ENCODE measurements at places on chromosomes 1 and 21.

- peak; percentile 5 for DNase-seq
Measured at GRCh38 chr1:65420590-65421350, at the start of the genes LEPR and LEPROT. Gene LEPR (plus strand): TSS chr1:65420668. CDS start chr1:65565566, 144,898 bp downstream. Gene LEPROT (plus strand): TSS chr1:65420668. CDS start chr1:65420725, 57 bp downstream.

DNA sequence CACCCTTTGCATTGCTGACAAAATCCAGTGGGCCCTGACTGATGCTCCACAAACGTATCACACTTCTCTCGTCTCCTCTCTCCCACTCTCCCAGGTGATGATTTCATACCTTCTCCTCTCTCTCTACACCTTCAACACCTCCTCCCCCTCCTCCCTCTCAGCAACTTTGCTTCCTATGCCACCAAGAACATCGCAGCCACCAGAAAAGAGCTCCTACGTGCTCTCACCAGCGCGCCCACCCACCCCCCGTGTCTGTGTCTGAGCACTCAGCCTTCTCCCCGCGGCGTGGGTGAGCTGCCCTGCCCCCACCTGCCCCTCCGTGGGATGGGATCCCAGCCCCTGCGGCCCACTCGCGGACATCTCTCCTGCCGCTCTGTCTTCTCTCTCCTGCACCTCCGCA lies 55.1 kb upstream of the COX20 start:
- DNase-seq = no peak

GRCh38 chr1:91771717-91772116 lies 114.2 kb downstream of the TGFBR3 start:
- no peak for DNase-seq

DNA sequence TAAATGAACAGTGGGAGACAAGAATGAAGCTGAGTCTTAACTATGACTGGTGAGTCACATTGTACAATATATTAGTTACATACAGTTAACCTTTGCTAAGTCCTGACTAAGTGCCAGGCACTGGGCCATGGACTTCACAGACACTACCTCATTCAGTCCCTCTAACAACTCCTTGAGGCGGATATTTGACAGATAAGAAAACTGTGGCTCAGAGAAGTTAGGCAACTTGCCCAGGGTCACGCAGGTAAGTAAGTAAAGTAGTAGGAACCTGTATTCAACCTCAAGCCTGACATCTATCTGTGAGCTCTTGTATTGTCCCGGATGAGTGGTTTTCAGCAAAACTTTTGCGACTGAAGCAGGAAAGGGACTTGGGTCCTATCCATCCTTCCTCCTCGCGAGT lies 62.1 kb downstream of the GNG12 start:
- no peak for DNase-seq

GRCh38 chr1:220235462-220235861 lies 36.8 kb downstream of the RAB3GAP2 start:
- DNase-seq = no peak

- no peak for DNase-seq
Measured at GRCh38 chr21:33078907-33079582, 9.1 kb downstream of the OLIG1 start.

DNA sequence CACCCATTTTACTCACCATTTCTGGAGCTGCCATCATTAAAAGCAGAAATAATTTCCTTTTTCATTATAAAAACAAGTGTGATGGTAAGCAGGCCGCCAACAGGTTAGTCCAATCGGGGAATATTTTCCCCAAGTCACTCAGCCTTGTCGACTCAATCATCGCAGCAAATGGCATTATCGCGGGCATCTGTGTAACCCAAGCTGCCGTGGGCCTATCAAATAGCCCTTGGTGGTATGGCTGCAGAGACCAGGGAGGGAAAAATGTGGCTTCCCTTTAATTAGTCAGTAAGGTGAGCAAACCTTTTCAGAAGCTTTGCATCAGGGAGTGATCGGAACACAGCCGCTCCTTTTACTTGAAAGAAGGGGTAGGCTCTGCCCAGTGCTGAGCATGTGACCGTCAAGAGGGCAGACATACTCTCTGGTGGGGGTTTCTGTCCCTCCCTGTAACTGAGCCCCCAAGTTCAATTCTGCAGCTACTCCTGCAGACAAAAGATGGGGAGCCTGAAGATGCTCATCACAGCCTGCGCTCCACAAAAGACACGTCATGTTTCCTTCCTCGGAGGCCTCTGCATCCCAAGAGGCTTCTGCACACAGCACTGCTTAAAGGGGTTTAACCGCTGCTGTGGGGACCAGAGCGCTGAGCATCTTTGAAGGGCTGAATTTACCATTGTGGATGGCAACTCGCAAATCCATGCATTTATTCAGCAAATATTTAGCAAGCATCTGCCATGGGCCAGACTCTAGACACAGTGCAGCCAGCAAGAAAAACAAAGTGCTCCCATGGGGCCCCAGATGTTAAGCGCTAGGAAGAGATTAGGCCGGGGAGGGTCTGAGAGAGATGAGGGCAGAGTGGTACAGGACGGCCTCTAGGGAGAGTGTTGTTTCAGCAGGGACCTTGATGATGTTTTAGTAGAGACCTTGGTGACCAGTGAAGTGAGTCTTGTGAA lies 1.2 kb upstream of the TMPRSS3 start:
- DNase-seq = no peak

GRCh38 chr1:4633346-4633745 lies 21.1 kb upstream of the AJAP1 start:
- DNase-seq = no peak

DNA sequence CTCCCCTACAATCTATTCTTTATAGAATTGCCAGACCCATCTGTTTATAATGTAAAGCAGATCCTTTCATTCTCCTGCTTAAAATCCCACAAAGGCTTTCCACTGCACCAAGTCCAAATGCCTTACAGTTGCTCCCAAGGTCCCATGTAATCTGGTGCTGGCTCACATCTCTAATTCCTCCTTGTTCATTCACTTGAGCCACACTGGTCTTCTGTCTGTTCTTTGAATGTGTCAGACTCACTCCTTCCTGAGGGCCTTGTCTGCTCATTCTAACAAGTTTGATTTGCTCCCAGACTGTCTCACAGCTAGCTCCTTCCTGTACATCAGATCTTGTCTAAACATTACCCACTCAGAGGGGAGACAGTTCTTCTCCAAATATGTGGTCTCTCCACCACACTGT lies 38.9 kb downstream of the ALG14 start:
- DNase-seq = no peak

- DNase-seq = no peak
Measured at GRCh38 chr1:182032251-182032650, 29.3 kb downstream of the ZNF648 start.

- no peak for DNase-seq
Measured at GRCh38 chr1:20476265-20477038, 9.6 kb downstream of the CAMK2N1 start.

GRCh38 chr1:203930342-203930741 lies 68.9 kb downstream of the SNRPE start:
- no peak for DNase-seq

DNA sequence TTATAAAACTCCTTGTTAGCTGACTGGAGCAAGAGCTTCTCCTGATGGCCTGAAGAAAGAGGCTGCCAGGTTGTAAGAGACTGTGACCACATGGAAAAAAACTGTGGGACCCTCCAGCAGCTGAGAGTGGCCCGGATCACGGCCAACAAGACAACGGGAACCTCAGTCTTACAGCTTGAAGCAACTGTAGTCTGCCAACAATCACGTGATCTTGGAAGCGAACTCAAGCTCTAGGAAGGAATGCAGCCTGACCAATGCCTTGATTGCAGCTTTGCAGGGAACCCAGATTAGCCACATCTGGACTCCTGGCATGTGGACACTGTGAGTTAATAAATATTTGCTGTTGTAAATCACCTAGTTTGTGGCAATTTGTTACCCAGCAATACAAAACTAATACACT lies 442.6 kb upstream of the PRMT6 start:
- DNase-seq = no peak

DNA sequence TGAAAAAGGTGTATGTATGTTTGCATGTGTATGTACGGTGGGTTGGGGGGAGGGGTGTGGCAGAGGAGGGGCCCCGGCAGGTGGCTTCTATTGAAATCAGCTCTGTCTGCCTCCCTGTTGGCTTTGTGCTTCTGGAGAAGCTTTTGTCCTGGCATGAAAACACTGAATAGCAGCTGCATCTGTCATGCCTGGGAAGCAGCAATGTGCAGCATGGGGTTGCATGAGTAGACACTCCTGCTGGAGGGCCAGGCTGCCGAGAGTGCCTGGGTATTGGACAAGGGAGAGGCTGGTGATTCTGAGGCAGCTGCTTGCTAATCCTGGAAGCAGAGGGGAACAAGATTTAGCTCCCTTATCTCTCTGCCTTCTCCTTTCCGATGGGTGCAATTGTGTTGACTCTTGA lies 20.5 kb downstream of the MAPKAPK2 start:
- no peak for DNase-seq

DNA sequence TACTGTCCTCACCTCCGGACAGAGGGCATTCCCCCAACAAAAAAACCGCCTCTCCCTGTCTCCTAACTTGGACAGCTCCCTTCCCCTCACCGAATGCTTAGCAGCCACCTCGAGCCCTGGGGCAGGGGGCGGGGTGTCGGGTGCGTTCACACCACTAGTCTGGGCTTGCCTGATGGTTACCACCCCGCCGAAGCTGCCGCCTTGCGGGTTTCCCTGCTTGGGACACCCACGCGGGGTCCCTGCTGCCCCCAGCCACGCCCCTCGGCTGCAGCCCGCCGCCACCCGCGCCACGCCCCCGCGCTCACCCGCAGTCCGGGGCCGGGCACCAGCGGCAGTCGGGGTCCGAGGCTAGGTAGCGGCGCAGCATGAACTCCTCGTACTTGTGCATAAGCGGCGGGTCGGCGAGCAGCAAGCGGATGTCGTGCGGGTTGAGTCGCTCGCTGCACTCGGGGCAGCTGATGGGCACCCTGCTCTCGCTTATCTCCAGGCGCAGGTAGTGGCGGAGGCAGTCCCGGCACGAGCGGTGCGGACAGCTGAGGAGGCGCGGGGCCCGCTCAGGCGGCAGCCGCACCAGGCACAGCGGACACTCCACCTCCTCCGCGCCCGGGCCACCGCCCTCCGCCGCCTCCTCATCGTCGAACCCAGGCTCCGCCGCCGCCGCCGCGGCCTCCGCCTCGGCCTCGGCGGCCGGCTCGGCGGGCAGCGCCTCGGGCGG lies 706 bp downstream of the RNF19B start:
- peak; percentile 29 for DNase-seq

DNA sequence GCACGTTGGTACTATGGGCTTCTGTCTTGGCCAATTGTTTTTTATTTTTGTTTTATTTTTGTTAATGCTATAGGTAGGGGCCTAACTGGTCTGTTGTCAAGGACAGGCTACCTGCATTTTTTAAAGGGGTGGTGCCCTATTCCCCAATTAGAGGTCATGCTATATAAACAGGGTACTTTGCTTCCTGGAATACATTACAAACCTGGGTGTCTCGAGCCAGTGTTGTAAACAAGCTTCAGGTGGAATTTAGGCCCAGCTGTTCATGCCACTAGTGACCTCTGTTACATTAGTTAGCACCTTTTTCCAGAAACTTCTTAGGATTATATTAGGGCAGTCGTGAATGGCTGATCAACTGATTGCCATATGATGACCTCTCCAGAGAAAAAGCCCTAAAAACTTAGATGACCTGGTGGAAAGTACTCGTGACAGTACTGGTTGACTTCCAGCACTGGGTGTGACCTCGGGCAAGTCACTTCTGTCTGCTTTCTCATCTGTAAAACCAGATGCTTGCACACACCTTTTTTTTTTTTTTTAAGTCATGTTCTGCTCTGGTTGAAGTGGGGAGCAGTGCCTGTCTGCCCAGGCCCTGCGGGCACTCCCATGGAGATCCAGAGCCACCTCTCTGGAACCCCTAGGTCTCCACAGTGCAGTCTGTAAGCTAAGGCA lies 46.5 kb downstream of the ELK4 start:
- no peak for DNase-seq

- DNase-seq = no peak
Measured at GRCh38 chr1:70436622-70437251, 25.7 kb downstream of the CTH start.

- DNase-seq = peak; percentile 42
Measured at GRCh38 chr1:6245086-6245868, 1.3 kb downstream of the HES3 start.

- DNase-seq = no peak
Measured at GRCh38 chr1:20654104-20654690, 7.0 kb downstream of the DDOST start.

DNA sequence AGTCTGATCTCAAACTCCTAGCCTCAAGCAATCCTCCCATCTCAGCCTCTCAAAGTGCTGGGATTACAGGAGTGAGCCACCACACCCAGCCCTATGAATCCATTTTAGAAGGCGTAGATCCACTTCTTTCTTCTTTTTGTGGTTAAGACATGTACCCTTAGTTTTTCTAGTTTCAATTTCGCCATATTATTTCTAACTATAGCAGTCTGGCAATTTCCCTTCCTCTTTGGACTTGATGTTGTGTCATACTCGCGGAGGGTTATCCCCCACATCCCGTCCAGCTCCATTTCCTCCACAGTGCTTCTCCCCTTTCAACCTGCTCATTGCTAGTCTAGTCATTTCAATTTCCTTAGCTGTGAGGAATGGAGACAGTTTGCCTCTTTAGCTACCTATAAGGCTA lies 5.2 kb upstream of the LRRC8D start:
- no peak for DNase-seq

- no peak for DNase-seq
Measured at GRCh38 chr1:84939761-84940160, 46.8 kb upstream of the LPAR3 start.

DNA sequence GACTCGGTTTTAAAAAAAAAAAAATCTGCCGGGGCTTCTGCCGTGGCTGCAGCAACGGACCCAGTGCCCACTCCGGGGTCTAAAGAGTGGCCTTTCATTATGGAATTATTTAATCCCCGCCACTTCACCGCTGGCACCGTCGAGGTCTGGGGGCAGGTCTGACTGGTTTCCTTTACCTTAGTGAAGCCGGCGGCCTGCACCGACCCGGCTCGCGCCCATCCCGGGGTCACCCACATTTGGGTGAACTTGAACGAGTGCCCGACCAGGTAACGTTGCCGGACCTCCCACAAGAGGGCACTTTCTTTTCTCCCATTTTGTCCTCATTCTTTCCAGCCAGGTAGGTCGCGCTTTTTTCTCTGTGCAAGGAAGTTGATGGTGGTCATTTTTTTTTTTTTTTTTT lies 4.3 kb downstream of the PRKCZ start:
- DNase-seq = no peak

GRCh38 chr1:156815307-156815826 lies 1.3 kb downstream of the SH2D2A start:
- DNase-seq = no peak

DNA sequence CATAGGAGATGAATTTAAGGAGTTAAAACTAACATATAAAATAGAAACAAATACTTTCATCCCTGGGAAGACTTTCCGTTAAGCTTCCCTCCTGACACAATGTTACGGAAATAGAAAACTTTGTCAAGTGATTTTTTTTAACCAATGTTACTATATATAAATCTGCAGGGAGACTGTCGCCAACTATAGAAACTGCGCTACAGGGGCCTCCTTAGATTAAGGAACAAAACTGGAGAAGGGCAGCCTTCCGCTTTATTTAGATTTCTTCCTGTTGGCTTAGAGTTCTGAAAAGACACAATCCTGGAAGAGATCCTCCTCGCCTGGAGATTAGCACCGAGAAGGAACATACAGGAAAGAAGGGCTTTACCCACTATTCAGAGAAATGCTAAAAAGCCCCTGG lies 1.5 kb downstream of the MGST3 start:
- no peak for DNase-seq

DNA sequence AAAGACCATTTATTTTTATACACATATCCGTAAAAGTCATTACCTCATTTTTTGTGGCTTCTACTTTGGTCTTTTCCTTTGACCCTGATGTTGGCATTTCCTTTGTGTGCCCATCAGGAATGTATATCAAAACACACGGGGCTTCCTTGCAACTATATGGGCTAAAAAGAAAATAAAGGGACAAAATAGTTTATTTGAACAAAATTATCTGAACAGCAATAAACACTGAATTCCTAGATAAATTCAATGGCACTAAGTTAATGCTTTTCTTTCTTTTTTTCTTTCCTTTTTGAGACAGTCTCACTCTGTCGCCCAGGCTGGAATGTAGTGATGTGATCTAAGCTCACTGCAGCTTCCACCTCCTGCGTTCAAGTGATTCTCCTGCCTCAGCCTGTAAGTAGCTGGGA lies 45.2 kb downstream of the EPRS1 start:
- no peak for DNase-seq
